Stomach (tissue), 19 donors: ENCODE measurements at places on chromosomes 5 and 9. TPM values are rescaled to one million over a fixed set of nuclear protein-coding genes. Genes with fewer than 3 reads are reported as not detected.
A peak's percentile ranks its signal among the peaks of the same experiment; 100 is the strongest.

- no peak overlapping the region for H3K4me3 ChIP-seq
- no peak for DNase-seq
These were observed 1079.7 kb downstream of the CDH12 start for GRCh38 chr5:21773456-21773855.

GRCh38 chr5:150266871-150267291 is 22.7 kb downstream of the CAMK2A start:
- peaks cover 22% of the 10 kb centered on the region for H3K4me1 ChIP-seq
- H3K27me3 ChIP-seq = no peaks in the 10 kb centered on the region
- no peaks in the 10 kb centered on the region for H3K36me3 ChIP-seq
- DNase-seq = peak; percentile 71
- H3K4me3 ChIP-seq = no peak overlapping the region
- H3K27ac ChIP-seq = no peak overlapping the region

DNA sequence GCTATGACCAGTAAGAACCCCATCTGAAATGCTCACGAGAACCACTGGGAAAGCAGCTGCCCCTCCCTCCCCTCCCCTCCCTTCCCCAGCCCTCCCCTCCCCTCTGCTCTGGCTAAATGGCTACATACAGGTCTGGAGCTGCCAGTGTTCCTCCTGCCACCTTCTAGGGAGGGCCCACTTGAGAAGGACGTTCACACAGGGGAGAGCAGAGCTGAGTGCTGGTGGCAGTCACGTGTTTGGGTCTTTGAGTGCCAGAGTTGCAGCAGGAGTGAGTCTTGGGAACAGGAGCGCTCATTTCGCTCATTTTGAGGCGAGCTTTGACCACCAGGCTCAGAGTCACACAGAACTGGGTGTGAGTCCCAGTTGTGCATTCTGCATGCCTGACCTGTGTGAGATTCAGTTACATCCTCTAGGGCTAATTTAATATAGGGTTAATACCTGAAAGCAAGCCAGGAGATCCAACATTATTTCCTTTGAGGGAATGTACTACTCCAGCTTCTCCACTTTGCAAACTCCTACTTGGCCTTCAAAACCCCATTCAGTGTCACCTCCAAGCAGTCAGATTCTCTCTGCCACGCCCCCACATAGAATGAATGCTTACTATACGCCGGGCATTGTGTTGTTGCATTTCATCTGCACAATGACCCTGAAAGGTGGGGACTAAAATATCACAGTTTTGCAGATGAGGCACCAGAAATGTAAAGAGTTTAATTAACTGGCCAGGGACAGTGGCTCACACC is 25.1 kb downstream of the CPLX2 start:
- no peaks in the 10 kb centered on the region for H3K36me3 ChIP-seq
- no peak for DNase-seq
- H3K27me3 ChIP-seq = peaks cover 24% of the 10 kb centered on the region
- no peak overlapping the region for H3K4me3 ChIP-seq
- no peaks in the 10 kb centered on the region for H3K4me1 ChIP-seq

The SH3RF2 gene
- polyA plus RNA-seq = 20.8 TPM

GRCh38 chr9:134939080-134939733 is 21.5 kb upstream of the FCN1 start:
- H3K27ac ChIP-seq = no peak overlapping the region
- no peak for DNase-seq
- no peak overlapping the region for H3K4me3 ChIP-seq
- H3K4me1 ChIP-seq = peaks cover 12% of the 10 kb centered on the region

- peak overlapping the region; percentile 62 for H3K4me3 ChIP-seq
- no peaks in the 10 kb centered on the region for H3K36me3 ChIP-seq
- peaks cover 82% of the 10 kb centered on the region for H3K4me1 ChIP-seq
- peaks cover 7% of the 10 kb centered on the region for H3K27me3 ChIP-seq
- peak overlapping the region; percentile 80 for H3K27ac ChIP-seq
These were observed 763 bp downstream of the TJP2 start for GRCh38 chr9:69174616-69175463.

GRCh38 chr5:59655693-59656309 is 237.7 kb downstream of the PDE4D start:
- H3K4me3 ChIP-seq = no peak overlapping the region
- no peaks in the 10 kb centered on the region for H3K27me3 ChIP-seq
- H3K36me3 ChIP-seq = no peaks in the 10 kb centered on the region

The GDNF gene
- polyA plus RNA-seq = 0.55 TPM

DNA sequence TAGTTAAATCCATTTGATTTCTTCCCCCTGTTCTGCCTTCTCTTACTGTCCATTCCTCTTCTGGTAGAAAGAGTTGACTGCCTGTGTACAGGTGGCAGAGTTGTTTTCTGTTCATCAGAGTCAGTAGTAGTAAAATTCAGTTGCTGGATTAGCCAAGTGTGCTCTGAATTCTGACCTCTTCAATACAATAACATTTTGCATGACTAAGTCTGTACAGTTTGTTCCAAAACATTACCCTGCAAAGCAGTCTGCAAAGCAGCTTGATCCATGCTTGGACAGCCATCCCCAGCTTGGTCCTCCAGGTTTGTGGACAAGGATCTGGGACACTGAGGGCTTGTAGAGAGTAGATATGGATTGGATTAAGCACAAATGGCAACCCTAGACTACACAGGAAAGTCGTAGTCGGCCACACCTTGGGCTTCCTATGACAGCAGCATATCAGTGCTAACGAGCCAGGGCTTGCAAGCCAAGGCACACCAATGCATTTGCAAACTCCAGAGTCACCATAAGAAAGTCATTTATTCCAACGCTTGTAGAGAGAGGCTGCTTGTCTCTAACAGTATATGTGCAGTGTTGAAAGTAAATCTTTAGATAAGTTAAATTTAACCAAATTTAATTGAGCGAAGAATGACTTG is 25.2 kb downstream of the IL12B start:
- H3K27ac ChIP-seq = no peak overlapping the region
- no peaks in the 10 kb centered on the region for H3K36me3 ChIP-seq
- H3K4me3 ChIP-seq = no peak overlapping the region
- H3K4me1 ChIP-seq = peaks cover 2% of the 10 kb centered on the region

The SLC34A3 gene
- polyA plus RNA-seq = not detected

- no peaks in the 10 kb centered on the region for H3K27me3 ChIP-seq
- no peak overlapping the region for H3K27ac ChIP-seq
- no peak for DNase-seq
- H3K4me3 ChIP-seq = no peak overlapping the region
- peaks cover 10% of the 10 kb centered on the region for H3K4me1 ChIP-seq
These were observed 159.2 kb upstream of the WWC1 start for GRCh38 chr5:168132241-168132641.

- H3K36me3 ChIP-seq = no peaks in the 10 kb centered on the region
- H3K4me3 ChIP-seq = no peak overlapping the region
- peaks cover 29% of the 10 kb centered on the region for H3K4me1 ChIP-seq
- no peak for DNase-seq
- H3K27me3 ChIP-seq = no peaks in the 10 kb centered on the region
These were observed 75.2 kb downstream of the F2RL2 start for GRCh38 chr5:76547891-76548524.

GRCh38 chr5:16456103-16456832 is 9.3 kb downstream of the ZNF622 start:
- no peak overlapping the region for H3K27ac ChIP-seq
- no peak overlapping the region for H3K4me3 ChIP-seq
- peak; percentile 79 for DNase-seq
- no peaks in the 10 kb centered on the region for H3K4me1 ChIP-seq
- H3K27me3 ChIP-seq = no peaks in the 10 kb centered on the region
- H3K36me3 ChIP-seq = peaks cover 90% of the 10 kb centered on the region

GRCh38 chr5:132496631-132497487 is 6.3 kb upstream of the IRF1 start:
- peak overlapping the region; percentile 58 for H3K4me3 ChIP-seq
- peaks cover 54% of the 10 kb centered on the region for H3K4me1 ChIP-seq
- peak overlapping the region; percentile 100 for H3K27ac ChIP-seq
- DNase-seq = peak; percentile 96

GRCh38 chr9:76545191-76545590 is 86.2 kb downstream of the GCNT1 start:
- peak overlapping the region; percentile 63 for H3K27ac ChIP-seq
- H3K4me1 ChIP-seq = no peaks in the 10 kb centered on the region
- DNase-seq = peak; percentile 73
- H3K36me3 ChIP-seq = no peaks in the 10 kb centered on the region

The NUTM2F gene
- not detected for polyA plus RNA-seq

- no peak overlapping the region for H3K27ac ChIP-seq
- no peaks in the 10 kb centered on the region for H3K4me1 ChIP-seq
- no peaks in the 10 kb centered on the region for H3K27me3 ChIP-seq
- DNase-seq = no peak
These were observed 633.8 kb downstream of the SLCO4C1 start for GRCh38 chr5:101662263-101662662.

The C9orf72 gene
- polyA plus RNA-seq = 6.5 TPM

The SPATA31C1 gene
- not detected for polyA plus RNA-seq

DNA sequence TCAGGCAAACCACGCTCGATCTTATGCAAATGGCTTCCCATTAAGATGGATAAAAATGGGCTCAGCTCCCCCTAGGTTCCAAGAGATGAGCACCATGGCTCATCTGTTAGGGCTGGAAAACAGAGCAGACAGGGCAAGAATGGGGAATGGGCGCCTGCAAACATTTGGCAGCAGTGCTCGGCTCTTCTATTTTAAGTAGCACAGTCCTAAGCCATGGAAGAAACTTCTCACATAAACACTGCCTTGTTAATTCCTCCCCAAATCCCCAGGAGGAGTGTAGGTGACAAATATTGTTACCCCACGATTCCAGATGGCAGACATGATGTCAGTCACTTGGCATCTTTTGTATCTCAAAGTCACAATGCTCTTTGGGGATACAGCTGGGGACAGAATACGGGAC is 221.8 kb downstream of the ICE1 start:
- H3K27ac ChIP-seq = no peak overlapping the region
- H3K36me3 ChIP-seq = no peaks in the 10 kb centered on the region
- H3K27me3 ChIP-seq = no peaks in the 10 kb centered on the region

The FCN2 gene
- polyA plus RNA-seq = not detected

The LRRC19 gene
- not detected for polyA plus RNA-seq

The C8G gene
- not detected for polyA plus RNA-seq

The CD72 gene
- 2.8 TPM for polyA plus RNA-seq

The ARAP3 gene
- 4.3 TPM for polyA plus RNA-seq

The C5orf46 gene
- polyA plus RNA-seq = not detected

The SEMA5A gene
- 0.78 TPM for polyA plus RNA-seq

DNA sequence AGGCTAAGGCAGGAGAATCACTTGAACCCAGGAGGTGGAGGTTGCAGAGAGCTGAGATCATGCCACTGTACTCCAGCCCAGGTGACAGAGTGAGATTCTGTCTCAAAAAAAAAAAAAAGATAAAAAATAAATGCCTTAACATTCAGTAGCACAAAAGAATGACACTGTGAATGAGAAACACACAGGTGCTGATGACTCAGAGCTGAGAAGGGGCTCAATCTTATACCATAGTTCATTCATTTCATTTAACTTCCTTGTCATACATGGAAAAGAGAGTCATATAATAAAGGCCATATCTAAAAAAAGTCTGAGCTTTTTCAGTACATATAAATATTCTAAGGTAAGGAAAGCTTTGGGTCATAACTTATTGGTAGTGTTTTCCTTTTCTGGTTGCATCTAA is 40.6 kb downstream of the WWC1 start:
- DNase-seq = no peak
- H3K4me3 ChIP-seq = no peak overlapping the region
- peaks cover 19% of the 10 kb centered on the region for H3K4me1 ChIP-seq

- DNase-seq = no peak
- no peaks in the 10 kb centered on the region for H3K27me3 ChIP-seq
- no peaks in the 10 kb centered on the region for H3K4me1 ChIP-seq
- H3K36me3 ChIP-seq = no peaks in the 10 kb centered on the region
These were observed 676.5 kb downstream of the DMRTA1 start for GRCh38 chr9:23123048-23123632.

DNA sequence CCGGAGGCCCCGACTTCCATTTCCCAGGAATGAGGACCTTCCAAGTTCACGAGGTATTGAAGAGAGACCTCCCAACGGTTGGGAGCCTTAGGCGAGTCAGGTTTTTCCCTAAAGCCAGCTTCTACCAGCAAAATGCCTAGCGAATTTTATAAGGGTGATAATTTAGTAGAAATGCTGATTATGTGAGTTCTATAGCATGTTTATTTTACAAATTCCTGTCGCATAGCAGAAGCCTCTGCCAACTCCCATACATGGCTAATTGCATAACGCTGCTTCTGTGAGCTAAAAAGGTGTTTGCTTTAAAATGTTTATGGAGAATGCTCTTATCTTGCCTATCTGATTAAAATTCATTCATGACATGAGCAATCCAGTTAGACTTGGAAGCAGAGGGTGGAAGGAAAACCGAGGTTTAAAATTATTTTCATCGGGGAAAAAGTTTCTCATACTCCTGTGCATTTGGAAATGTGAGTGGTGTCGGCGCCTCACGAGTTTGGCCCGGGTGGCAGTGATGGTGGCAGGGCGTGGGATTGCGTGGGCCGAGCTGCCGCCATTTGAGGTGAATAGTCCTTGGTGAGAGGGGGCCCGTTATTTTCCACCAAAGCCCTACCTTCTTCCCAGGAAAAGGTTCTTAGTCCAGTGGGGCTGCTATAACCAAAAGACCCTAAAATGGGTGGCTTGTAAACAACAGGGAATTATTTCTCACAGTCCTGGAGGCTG is 104.4 kb upstream of the FCN2 start:
- H3K27me3 ChIP-seq = peaks cover 12% of the 10 kb centered on the region
- DNase-seq = no peak
- H3K36me3 ChIP-seq = no peaks in the 10 kb centered on the region
- no peak overlapping the region for H3K4me3 ChIP-seq

- peaks cover 16% of the 10 kb centered on the region for H3K4me1 ChIP-seq
- no peak for DNase-seq
- no peaks in the 10 kb centered on the region for H3K27me3 ChIP-seq
- no peak overlapping the region for H3K4me3 ChIP-seq
- no peak overlapping the region for H3K27ac ChIP-seq
- H3K36me3 ChIP-seq = peaks cover 16% of the 10 kb centered on the region
These were observed 121.5 kb downstream of the EHMT1 start for GRCh38 chr9:137740312-137740711.

- H3K27ac ChIP-seq = no peak overlapping the region
- DNase-seq = no peak
- no peaks in the 10 kb centered on the region for H3K36me3 ChIP-seq
- no peak overlapping the region for H3K4me3 ChIP-seq
- no peaks in the 10 kb centered on the region for H3K27me3 ChIP-seq
These were observed 41.6 kb upstream of the PITX1 start for GRCh38 chr5:135075621-135076020.

GRCh38 chr5:169200125-169200778 is 100.7 kb downstream of the SLIT3 start:
- no peaks in the 10 kb centered on the region for H3K36me3 ChIP-seq
- no peak overlapping the region for H3K27ac ChIP-seq
- H3K4me1 ChIP-seq = peaks cover 11% of the 10 kb centered on the region
- DNase-seq = no peak
- H3K4me3 ChIP-seq = no peak overlapping the region
- H3K27me3 ChIP-seq = no peaks in the 10 kb centered on the region

GRCh38 chr9:135574331-135574730 is 12.8 kb downstream of the PAEP start:
- peaks cover 40% of the 10 kb centered on the region for H3K27me3 ChIP-seq
- no peaks in the 10 kb centered on the region for H3K36me3 ChIP-seq
- no peaks in the 10 kb centered on the region for H3K4me1 ChIP-seq
- no peak for DNase-seq
- no peak overlapping the region for H3K27ac ChIP-seq

The ARID3C gene
- polyA plus RNA-seq = not detected

GRCh38 chr9:129122133-129122532 is 10.9 kb downstream of the PTPA start:
- no peak for DNase-seq
- H3K4me3 ChIP-seq = no peak overlapping the region

GRCh38 chr5:98110282-98110691 is 663.2 kb upstream of the RGMB start:
- H3K4me1 ChIP-seq = no peaks in the 10 kb centered on the region
- H3K36me3 ChIP-seq = no peaks in the 10 kb centered on the region
- no peaks in the 10 kb centered on the region for H3K27me3 ChIP-seq

GRCh38 chr9:115415450-115415849 is 297.5 kb upstream of the TNC start:
- no peak overlapping the region for H3K4me3 ChIP-seq
- H3K27ac ChIP-seq = no peak overlapping the region
- H3K4me1 ChIP-seq = no peaks in the 10 kb centered on the region
- DNase-seq = no peak
- no peaks in the 10 kb centered on the region for H3K36me3 ChIP-seq
- H3K27me3 ChIP-seq = no peaks in the 10 kb centered on the region
